Left ventricle myocardium superior (tissue), 1 donor: ENCODE measurements at places on chromosomes 4 and X. TPM values are rescaled to one million over a fixed set of nuclear protein-coding genes. Genes with fewer than 3 reads are reported as not detected.

GRCh38 chrX:48957477-48957826 lies at the start of gene OTUD5:
Gene OTUD5 (minus strand): TSS chrX:48957607. CDS start chrX:48957570, 37 bp downstream.
- peak; percentile 71 for DNase-seq

- DNase-seq, result no peak
Measured at GRCh38 chr4:26105815-26106699, 192.0 kb downstream of the SMIM20 start.

- DNase-seq, result no peak
Measured at GRCh38 chr4:89000844-89001360, 56.1 kb downstream of the FAM13A start.

- no peak for DNase-seq
Measured at GRCh38 chr4:15100994-15101695, 98.9 kb downstream of the CPEB2 start.

- DNase-seq, result peak; percentile 60
Measured at GRCh38 chrX:68658530-68658929, 11.1 kb downstream of the STARD8 start.

GRCh38 chr4:33058998-33059397 lies 2338.8 kb downstream of the PCDH7 start:
- DNase-seq, result no peak

DNA sequence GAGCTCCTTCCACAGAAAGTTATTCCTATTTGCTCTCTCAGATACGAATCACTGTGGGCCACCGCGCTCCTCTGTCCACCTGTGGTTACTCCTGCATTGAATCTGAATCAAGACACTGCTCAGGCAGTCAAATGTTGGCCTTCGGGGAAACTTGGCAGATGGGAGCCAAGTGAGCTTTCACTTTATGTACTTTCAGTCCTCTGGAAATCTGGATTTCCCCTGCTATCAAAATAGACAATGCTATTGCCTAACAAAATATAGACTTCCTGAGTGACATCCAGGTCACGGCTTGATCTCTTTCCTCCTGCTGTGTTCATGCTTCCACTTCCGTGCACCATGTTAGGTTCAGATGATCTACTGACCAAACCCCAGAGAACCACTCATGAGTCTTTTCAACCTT lies 43.8 kb downstream of the FHL1 start:
- DNase-seq, result no peak

DNA sequence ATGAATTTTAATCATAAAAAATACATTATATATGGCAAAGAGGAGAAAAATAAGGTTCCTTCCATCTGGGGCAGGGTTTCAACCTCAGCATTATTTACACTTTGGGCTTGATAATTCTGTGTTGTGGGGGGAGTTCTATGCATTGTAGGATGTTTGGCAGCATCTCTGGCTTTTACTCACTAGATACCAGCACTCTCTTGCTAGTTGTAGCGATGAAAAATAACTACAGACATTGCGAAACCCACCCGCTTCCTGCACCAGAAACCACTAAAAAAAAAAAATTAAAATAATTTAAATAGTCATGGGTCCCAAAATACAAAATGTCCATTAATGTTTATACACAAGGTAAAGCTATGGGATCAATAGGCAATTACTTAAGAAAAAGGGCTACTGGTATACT lies 52.7 kb downstream of the PPP3CA start:
- DNase-seq, result no peak

DNA sequence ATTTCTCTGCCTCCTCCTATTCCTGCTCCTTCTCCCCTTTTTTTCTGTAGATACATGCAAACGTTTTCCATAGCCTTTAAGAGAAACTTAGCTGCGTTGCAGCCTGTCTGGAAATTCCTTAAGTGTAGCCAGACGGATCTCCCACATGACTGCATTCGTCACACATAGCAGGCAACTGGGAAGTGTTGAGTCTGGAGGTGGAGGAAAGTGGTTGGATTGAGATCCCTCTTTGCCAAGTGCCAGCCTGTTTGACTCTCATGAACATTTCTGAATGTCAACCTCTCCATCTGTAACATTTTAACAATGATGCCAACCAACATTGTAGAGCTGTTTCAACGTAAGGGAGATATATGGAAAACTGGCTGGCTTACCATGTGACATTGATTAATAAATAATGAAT lies 45.1 kb upstream of the FAM9A start:
- no peak for DNase-seq

- no peak for DNase-seq
Measured at GRCh38 chr4:187387739-187388138, 607.8 kb upstream of the ZFP42 start.

GRCh38 chr4:34469516-34469915 lies 1774.8 kb downstream of the ARAP2 start:
- DNase-seq, result no peak

CXCL3 gene
- 1.3 TPM for total RNA-seq

TCEAL6 gene
- not detected for total RNA-seq

IL1RAPL1 gene
- 4.7 TPM for total RNA-seq

RAB40A gene
- 0.10 TPM for total RNA-seq

SUV39H1 gene
- total RNA-seq, result 2.4 TPM

RNF212 gene
- total RNA-seq, result 0.62 TPM

UPF3B gene
- 3.7 TPM for total RNA-seq
